ENCODE measurements at places on chromosomes 3 and 15. TPM values are rescaled to one million over a fixed set of nuclear protein-coding genes. Genes with fewer than 3 reads are reported as not detected.

GPR62 gene
- total RNA-seq: not detected

UBE2E1 gene
- 153 TPM for total RNA-seq

CORO2B gene
- 12.3 TPM for total RNA-seq

NLGN1 gene
- total RNA-seq: 6.1 TPM

ARGFX gene
- total RNA-seq: not detected

RETNLB gene
- total RNA-seq: not detected

IL5RA gene
- total RNA-seq: not detected

LMAN1L gene
- not detected for total RNA-seq

AZI2 gene
- 61.2 TPM for total RNA-seq

PRSS50 gene
- not detected for total RNA-seq

TAGLN3 gene
- 0.85 TPM for total RNA-seq

CBLB gene
- 26.5 TPM for total RNA-seq

SLC9C1 gene
- 0.56 TPM for total RNA-seq

CLRN1 gene
- not detected for total RNA-seq

PFKFB4 gene
- total RNA-seq: 20.3 TPM
